CD4-positive, alpha-beta T cell treated with Interleukin-2 at 100 ng/mL for 4 hours (primary cell): ENCODE measurements at places on chromosomes 12 and 14.
A peak's percentile ranks its signal among the peaks of the same experiment; 100 is the strongest.

- no peak for DNase-seq
Measured at GRCh38 chr14:50425816-50426215, 29.1 kb upstream of the CDKL1 start.

- no peak for DNase-seq
Measured at GRCh38 chr14:93346926-93347721, at the start of gene COX8C. Gene COX8C (plus strand): TSS chr14:93347182. CDS start chr14:93347269, 87 bp downstream.

- no peak for DNase-seq
Measured at GRCh38 chr12:19506497-19506896, 67.2 kb downstream of the AEBP2 start.

GRCh38 chr14:92830902-92831301, 36.8 kb downstream of the GOLGA5 start:
- no peak for DNase-seq

GRCh38 chr14:70527501-70528105, 7.2 kb downstream of the ADAM20 start:
- no peak for DNase-seq

GRCh38 chr12:111427417-111428074, 21.8 kb downstream of the SH2B3 start:
- DNase-seq: no peak

DNA sequence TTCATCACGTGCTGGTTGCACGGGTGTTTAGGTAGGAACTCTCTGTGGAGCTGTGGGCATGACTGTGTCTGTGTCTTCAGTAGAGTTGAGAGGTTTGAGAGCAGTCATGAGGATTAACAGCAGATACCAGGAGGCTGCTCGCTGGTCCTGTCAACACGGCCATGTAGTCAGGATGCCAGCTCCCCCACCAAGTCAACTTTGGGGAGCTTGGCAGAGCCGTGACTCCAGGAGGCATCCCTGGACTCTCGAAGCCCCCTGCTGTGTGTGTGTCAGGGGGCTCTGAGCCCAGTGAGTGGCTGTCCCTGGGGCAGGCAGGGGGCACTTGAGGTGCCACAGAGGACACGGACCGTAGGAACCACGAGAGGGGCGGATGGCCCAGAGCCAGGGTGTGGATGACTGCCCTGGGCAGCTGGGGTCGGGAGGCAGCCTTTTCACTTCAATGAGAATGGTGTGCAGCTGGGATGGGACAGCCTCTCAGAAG, 7.2 kb upstream of the GPR132 start:
- DNase-seq: no peak

GRCh38 chr12:90036637-90037036, 328.0 kb upstream of the ATP2B1 start:
- peak; percentile 14 for DNase-seq

- no peak for DNase-seq
Measured at GRCh38 chr14:72883961-72884360, 9.9 kb downstream of the DPF3 start.

GRCh38 chr14:85789506-85789905, 259.6 kb downstream of the FLRT2 start:
- no peak for DNase-seq

GRCh38 chr12:91180582-91181395, 1.8 kb downstream of the DCN start:
- DNase-seq: no peak

DNA sequence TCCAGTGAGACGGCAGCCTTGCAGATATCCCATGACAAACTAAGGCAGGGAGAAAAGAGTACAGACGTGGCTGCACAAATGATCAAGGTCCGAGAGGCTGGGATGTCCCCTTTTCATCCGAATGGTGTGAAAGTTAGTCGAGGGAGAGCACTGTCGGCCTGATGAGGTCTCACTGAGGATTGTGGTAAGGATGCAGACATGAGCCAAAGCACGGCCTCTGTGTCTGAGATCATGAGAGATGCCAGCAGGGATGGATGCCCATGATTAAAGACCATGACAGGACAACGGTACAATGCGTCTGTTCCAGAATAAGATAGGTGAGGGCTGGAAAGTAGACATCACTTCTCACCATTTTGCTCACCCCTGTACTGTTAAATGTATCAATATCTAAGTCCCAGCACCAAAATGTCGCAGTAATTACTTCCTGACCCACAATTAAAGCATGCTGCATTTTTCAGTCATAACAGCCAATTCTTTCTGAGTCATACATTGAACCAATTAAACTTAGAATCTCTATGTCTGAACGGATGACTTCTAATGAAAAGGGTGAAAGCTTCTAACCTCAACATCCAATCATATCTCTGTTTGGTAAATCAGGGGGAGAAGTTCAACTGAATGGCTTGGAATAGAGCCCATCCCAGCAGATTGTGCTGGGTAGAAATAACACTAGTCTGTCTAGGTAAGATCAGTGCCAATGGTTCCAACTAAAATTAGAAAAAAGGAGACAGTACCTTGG, 249.6 kb upstream of the SOX5 start:
- no peak for DNase-seq

- no peak for DNase-seq
Measured at GRCh38 chr12:124750787-124751471, 112.7 kb downstream of the SCARB1 start.

- no peak for DNase-seq
Measured at GRCh38 chr14:49451938-49452337, 134.2 kb downstream of the RPS29 start.

GRCh38 chr12:27958675-27959074, 13.9 kb downstream of the PTHLH start:
- no peak for DNase-seq

DNA sequence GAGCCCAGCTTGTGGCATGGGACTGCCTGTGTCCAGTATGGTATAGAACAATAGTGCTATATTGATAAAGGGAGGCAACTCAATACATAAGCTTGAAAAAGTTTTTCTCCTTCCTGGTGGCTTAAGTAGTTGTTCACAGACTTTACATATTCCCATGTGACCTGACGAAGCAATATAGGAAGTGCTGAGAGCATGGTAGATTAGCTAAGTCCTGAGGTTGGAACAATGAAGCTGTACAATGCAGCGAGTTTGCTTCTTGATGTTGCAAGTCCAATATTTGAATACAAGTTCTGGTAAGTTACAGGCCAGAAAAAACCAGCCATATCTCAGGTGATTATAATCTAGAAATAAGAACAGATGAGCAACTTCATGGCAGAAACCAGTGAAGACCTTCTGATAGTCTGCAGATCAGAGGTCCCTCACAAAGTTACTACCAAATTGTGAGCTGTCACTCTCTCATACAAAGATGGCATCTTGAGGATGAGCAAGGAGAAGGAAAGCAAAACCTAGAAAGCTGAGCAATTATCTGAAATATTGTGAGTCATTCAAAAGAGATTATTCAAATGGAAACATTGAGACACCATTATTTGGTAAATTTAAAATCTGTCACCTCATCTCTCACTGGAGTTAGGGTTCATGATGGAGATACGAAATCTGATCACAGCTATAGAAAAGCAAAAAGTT, 72.9 kb upstream of the BTG1 start:
- DNase-seq: no peak

GRCh38 chr14:97490521-97491070, 693.4 kb downstream of the VRK1 start:
- no peak for DNase-seq

GRCh38 chr12:78494911-78495310, 369.7 kb upstream of the SYT1 start:
- DNase-seq: no peak

DNA sequence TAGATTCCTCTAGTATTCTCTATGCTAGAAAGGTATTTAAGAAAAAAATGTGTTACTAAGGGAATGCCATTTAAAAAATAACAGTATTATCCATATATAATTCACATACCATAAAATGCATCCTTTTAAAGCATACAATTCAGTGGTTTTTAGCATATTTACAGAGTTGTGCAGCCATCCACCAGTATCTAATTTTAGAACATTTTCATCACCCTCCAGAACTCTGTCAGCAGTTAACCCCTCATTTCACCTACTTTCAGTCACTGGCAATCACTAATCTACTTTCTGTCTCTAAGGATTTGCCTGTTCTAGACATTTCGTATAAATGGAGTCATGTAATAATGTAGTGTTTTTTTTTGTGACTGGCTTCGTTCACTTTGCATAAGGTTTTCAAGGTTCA, 33.4 kb downstream of the TBC1D15 start:
- DNase-seq: no peak

DNA sequence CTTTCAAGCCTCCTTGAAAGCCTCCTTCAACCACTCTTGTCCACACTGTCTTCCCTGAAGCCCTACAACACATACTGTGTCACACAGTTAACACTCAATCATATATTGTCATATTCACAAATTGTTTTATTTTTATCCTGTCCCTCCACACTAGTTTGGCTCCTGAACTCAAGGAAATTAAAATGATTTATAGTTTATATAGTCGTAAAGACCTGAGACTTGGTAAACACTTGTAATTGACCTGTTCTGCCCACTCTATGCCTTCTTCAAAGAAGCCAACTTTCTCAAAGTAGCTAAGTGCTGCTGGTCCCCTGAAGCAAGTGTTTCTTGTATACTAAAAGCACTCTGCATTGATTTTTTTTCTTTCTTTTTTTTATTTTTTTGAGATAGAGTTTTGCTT, 15.6 kb upstream of the NEK9 start:
- DNase-seq: no peak

- DNase-seq: peak; percentile 12
Measured at GRCh38 chr14:23285530-23286019, 357 bp downstream of the HOMEZ start.

GRCh38 chr14:25431211-25432076, 381.5 kb upstream of the STXBP6 start:
- DNase-seq: no peak

GRCh38 chr12:74595696-74596095, 58.1 kb downstream of the ATXN7L3B start:
- DNase-seq: no peak

GRCh38 chr12:113996026-113996425, 29.9 kb upstream of the RBM19 start:
- DNase-seq: no peak
